Naive thymus-derived CD4-positive, alpha-beta T cell (primary cell): ENCODE measurements at places on chromosomes 7 and 10. TPM values are rescaled to one million over a fixed set of nuclear protein-coding genes. Genes with fewer than 3 reads are reported as not detected.

The FOXI2 gene
- total RNA-seq: not detected in 2 replicates

GRCh38 chr7:90760892-90761291 lies 164.8 kb downstream of the CDK14 start:
- H3K4me1 ChIP-seq: no peaks in the 10 kb centered on the region
- H3K4me3 ChIP-seq: no peak overlapping the region
- no peaks in the 10 kb centered on the region for H3K27me3 ChIP-seq
- DNase-seq: no peak
- no peak overlapping the region for H3K27ac ChIP-seq

GRCh38 chr7:88069093-88069492 lies 135.0 kb downstream of the ADAM22 start:
- no peak overlapping the region for H3K27ac ChIP-seq
- H3K27me3 ChIP-seq: no peaks in the 10 kb centered on the region
- no peaks in the 10 kb centered on the region for H3K36me3 ChIP-seq

DNA sequence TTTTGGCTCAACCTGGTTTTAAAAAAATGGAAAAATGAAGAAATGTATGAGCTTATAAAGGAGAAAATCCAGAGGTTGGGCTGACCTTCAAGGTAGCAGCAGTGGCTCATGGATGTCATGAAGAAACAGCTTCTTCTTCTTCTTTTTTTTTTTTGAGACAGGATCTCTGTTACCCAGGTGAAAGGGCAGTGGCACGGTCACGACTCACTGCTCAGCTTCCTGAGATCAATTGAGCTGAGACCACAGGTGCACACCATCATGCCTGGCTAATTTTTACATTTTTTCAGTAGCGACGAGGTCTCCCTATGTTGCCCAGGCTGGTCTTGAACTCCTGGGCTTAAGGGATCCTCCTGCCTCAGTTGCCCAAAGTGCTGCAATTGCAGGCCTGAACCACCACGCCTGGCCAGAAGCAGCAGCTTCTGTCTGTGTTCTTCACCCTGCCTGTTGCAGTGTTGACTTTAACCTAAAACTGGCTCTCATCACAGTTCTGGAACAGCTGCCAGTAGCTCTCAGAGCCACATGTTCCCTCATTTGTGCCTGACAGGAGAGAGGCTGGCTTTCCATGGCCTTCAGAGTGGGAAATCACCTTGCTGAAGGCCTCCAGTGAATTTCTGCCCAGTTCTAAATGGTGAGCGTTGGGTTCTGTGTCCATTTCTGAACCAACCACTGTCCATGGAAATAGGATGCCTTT lies 117.7 kb downstream of the PFKFB3 start:
- H3K27ac ChIP-seq: no peak overlapping the region
- DNase-seq: no peak
- H3K27me3 ChIP-seq: no peaks in the 10 kb centered on the region

DNA sequence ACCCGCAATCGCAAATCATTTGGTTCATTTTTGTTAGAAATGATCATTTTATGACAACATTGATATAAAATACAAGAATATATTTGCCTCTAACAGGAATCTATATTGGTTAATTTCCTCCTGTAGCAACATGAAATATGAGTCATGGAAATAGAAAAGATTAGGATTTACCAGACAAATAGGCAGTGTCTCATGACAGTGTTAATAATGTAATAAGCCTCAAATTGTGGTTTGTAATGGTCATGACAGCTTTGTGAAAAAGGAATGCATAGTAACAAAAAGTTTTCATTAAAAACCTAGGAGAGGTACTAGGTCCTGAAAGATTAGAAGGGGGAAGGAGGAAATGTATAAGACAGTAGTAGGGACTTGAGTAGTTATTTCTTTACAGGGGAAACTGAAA lies 7.9 kb upstream of the SLK start:
- H3K27me3 ChIP-seq: no peaks in the 10 kb centered on the region
- H3K27ac ChIP-seq: no peak overlapping the region
- DNase-seq: no peak
- H3K36me3 ChIP-seq: no peaks in the 10 kb centered on the region

GRCh38 chr7:36185756-36186155 lies 32.7 kb downstream of the EEPD1 start:
- H3K4me3 ChIP-seq: no peak overlapping the region
- H3K36me3 ChIP-seq: no peaks in the 10 kb centered on the region
- no peak for DNase-seq

DNA sequence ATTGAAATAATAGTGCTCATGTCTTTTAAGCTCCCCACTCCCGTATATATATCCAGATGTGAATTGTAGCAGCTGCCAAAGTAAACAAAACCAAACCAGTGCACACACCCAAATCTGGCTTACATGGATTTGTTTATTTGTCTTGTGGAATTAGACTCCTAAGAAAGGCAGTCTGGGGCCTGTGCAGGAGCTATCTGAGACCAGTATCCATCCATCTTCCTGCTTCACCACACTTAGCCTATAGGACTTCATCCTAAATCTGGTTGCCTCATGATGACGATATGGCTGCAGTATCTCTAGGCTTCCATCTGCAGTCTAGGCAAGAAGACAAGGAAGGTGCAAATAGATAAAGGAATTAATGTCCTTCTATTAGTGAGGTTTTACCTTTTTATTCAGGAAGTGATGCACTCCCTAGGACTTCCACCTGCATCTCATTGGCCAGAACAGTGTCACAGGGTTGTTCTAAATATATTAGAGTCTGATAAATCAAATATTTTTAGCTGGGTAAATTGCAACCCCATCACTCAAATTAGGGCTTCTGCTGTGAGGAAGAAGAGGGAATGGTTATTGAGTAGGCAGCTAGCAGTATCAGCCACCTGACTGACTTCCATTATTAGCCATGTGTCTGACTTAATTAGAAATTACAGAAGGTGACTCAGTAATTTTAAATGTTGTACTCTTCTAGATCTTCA lies 6.0 kb downstream of the WIPF3 start:
- no peaks in the 10 kb centered on the region for H3K27me3 ChIP-seq
- H3K4me3 ChIP-seq: no peak overlapping the region
- no peaks in the 10 kb centered on the region for H3K4me1 ChIP-seq
- no peak overlapping the region for H3K27ac ChIP-seq

DNA sequence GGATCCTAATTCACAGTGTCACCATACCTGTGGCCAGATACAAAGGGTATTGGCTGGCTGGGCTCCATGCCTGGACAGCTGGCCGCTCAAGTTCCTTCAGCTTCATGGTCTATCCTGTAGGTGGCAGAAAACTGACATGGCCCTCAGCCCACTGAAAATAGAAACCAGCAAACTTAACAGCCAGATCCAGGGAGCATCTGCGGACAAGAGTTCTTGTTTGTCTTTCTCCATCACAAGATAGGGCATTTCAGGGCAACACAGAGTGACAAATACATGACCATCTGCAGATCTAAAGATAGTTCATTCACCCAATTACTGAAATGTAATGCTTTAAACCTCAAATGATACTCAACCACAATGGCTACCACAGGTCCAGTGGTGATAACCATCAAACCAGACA lies 2.8 kb downstream of the SEC31B start:
- H3K27me3 ChIP-seq: no peaks in the 10 kb centered on the region
- H3K4me1 ChIP-seq: peaks cover 17% of the 10 kb centered on the region
- no peak overlapping the region for H3K27ac ChIP-seq
- no peak for DNase-seq
- H3K4me3 ChIP-seq: no peak overlapping the region
